ENCODE measurements at places on chromosomes 4 and X.

GRCh38 chr4:1539859-1540600, 133.8 kb upstream of the NKX1-1 start:
- DNase-seq = no peak

DNA sequence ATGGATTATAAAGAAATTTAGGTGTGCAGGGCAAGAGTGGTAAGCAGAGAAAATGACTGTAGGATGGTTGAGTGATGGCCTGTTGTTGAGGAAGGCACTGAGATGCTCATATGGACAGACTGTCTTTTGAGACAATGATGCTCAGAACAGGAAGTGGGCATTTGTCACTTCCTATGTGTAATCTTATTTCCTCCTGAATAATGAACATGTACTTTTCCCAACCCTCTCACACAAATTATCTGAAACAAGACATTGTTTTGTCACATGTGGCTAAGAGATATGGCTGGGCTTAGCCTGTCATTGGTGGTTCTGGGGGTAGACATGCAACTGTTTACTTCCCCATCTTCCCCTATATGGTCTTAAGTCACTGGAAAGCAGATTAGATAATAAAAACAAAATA, 240.5 kb downstream of the CFAP47 start:
- no peak for DNase-seq

DNA sequence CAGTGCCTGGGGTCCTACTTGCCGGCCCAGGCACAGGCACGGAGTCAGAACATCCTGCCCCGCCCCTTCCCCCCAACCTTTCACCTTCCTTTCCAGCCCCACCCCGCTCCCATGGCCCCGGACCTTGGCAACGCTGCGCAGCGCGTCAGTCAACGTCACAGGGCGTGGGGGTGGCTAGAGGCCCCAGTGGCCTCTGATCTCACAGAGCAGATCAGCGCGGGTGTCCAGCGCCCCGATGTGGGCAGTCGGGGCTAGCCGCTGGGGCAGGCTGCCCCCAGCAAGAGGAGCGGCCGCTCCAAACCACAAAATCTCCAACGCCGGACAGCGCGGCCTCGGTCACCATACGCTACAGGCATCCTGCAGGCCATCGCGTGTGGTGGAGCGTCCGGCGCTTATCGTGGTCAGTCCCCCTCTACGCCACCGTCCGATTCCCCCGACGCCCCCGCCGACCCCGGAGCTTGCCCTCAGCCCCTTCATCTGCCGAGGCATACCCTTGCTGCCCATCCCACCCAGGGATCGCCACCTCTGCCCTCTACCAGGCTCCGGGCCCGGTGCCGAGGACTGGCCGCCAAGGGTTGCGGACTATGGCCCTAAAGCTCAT, 69.6 kb upstream of the APOOL start:
- DNase-seq = no peak

DNA sequence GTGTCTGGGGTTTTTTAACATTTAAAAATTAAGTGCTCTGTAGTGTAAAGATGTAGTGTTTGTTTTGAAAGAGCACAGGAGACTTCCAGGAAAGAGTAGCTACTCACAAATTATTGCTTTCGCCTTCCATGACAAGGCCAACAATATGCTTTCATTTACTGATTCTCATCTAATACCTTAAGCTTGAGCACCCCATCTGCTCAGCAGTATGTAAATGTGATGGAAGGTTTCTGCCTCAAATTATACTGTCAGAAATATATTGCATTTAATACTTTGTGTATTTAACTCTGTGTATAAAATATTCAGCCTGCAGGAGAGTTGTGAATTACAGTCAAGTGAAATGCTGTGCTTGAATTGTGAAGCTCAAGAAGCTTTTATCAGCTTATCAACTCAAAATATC, 296.3 kb upstream of the ATOH1 start:
- no peak for DNase-seq

- no peak for DNase-seq
These were observed at the start of gene OTUD5 for GRCh38 chrX:48957477-48957826. OTUD5 (minus strand) TSS chrX:48957607; CDS start chrX:48957570, 37 bp downstream.

- DNase-seq = no peak
These were observed 5.8 kb upstream of the TET2 start for GRCh38 chr4:105140684-105141490.

DNA sequence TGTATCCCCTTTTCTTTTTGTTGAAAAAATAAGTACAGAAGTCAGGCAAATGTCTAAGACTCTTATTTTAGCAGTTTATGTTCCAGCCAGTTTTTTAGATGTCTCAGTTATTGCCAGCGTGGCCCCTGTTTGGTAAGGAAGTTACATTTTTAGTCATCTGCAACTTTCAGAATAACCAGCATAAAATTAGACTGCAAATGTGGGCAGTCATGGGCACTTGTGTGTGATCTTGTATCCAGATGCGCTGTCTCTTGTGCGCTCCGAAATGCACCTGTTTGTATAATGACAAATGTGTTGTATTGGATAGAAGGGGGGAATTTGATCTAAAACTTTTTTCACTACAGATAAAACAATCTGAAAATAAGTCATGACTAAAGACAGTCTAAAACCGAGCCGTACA, 44.3 kb upstream of the CLCN4 start:
- DNase-seq = no peak

DNA sequence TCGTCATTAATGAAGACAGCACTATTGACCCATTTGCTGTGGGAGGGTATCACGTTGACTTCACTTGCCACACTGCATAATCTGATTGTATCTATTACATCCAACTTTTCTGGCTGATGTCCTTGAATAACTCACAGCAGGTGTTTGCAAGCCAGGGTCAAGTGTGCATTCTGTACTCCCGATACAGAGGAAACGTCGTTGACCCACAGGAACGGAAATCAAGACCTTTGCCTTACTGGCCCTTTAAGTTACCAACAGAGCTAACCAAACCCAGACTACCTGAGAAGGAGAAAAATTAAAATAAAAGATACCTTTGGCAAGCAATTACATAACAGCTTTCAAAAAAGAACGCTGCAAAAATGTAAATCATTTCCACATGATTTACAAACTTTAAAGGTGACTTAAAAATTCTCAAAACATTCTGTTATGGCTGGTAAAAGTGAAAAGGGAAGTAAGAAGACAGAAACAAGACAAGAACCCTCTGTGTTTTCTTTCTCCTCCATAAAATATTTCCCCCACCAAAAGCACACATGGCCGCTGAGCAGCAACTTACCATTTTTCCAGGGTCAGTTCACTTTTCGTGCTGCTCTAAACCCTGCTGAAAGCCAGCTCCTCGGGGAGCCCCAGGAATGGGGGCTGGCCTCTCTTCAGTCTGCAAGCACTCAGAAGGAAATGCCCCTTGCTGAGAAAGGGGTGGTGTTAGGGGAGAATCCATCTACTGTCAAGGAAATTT, 6.5 kb upstream of the SHISA3 start:
- DNase-seq = no peak

GRCh38 chr4:123913598-123913997, 517.0 kb downstream of the SPRY1 start:
- no peak for DNase-seq

GRCh38 chr4:78634011-78634664, 82.6 kb downstream of the ANXA3 start:
- no peak for DNase-seq
